ENCODE measurements at places on chromosomes 1 and 21.

DNA sequence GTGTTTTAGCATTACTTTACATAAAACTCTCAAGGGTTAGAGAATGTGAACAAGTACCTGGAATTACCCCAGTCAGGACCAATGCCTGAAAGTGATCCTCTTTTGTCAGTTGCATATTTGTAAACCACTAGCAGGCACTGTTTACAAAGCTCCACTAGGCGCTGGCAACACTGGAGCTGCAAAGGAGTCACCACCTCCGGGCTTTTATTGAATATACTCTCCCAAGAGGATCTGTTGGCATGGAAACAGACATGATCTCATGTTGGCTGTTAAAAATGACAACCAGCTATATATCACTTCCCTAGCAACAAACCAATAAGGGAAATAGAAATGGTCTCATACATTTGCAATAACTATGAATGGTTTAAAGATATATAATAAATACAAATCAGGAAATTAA, 116.0 kb downstream of the TTLL7 start:
- no peak for DNase-seq

- DNase-seq, result no peak
Measured at GRCh38 chr1:93732514-93732913, 50.9 kb upstream of the BCAR3 start.

DNA sequence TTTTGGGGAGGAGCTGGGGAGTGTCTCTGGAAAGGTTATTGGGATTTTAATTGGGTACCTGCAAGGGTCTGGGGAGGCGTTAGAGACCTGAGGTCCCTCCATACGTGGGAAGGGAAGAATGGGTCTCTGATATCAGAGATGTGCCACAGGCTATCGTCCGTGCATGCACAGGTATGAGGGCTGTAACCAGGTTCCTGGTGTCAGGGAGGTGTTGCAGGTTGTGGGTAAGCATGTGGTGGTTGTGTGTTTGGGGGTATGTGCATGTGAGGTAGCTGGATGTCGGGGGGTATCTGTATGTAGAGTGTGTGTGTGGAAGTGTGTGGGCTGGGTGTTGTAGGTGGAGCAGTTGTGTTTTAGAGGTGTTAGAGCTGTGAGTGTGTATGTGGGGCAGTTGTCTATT, 8.3 kb downstream of the AHDC1 start:
- DNase-seq, result no peak

GRCh38 chr1:7171574-7171973, 386.3 kb downstream of the CAMTA1 start:
- no peak for DNase-seq

GRCh38 chr1:245609354-245610150, 454.8 kb downstream of the KIF26B start:
- no peak for DNase-seq

Data from esophagus squamous epithelium (tissue), 5 donors.